ENCODE measurements at places on chromosomes 5 and 9.

DNA sequence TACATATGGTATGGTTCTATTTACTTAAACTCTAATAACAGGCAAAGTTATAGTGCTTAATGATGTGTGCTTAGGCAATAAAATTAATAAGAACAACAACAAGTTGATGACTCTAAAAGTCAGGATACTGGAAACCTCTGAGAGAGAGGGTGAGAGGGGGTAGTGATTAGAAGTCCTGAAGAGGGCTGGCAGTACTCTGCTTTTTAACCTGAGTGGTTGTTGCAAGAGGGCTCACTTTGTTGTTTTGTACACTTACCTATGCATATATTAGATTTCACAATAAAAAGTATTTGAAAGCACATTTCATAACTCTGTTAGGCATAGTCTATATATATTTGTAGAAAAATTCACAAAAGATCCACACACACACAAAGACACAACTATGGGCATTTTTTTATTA, 21.4 kb upstream of the ELL2 start:
- no peak for DNase-seq

DNA sequence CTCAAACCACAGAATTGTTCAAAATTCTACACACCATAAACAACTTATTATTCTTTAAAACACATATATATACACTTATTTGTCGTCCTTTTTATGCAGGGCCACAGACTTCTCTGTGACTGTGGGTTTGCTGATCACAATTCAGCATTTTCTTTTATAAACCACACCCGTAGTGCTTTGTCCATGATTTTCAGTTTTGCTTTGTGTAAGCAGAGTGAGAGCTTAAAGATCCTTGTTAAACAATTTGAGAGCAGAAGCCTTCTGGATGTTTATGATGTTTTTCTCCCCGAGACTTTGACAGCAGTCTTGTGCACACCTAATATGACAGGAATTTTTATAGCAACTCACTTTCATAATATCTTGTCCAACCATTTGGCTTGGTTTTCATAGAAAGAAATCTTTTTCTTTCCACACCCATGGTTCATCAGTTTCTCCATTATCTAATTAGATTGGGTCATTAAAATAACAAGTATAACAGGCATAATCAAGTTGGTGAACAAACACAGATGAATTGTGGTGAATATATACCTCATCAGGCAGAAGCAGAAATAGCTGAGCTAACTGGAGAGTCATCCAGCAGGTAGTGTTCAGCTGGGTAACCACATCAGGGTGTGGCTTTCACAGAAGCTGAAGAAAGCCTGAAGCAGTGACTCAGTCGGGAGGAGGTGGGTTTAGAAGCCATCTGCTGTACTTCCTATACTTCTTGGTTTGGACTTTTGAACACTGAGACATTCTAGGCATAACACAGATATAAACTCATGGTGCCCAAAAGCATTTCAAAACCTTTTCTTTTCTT, 232.8 kb downstream of the DOCK8 start:
- peak; percentile 87 for DNase-seq

DNA sequence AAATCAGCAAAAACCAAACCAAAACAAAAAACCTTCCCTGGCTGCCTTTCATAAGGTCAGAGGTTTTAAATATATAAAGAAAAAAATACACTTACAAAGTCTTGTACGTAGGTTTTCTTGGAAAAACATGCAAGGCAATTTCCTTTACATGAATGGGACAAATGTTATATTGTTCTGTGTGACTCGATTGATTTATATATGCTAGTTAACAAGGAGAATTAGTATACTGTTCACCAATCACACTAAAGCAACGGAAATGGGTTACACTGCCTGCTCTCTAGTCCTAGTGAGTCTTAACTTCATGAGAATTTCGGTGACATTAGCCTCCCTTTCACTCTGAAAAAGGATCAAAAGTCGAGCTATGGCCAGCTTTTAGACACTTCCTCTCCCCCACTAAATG, 5.5 kb downstream of the GDF9 start:
- no peak for DNase-seq

DNA sequence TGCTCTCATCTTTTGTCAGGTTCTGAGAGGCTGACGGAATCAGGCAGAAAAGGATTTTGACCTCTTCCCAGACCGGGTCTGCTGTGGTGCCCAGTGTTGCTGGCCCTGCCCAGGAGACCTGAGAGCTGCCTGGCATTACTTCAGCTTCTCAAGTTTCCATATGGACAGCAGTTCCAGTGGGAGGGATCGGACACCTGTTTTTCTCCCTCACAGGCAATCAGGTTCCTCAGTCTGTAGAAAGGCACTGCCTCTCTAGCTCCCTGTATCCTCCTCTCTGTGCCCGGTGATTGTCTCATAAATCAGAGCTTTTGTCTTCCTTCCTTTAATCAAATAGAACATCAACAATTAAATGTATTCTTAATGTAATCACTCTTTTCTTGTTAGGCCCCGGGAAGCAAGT, 198.7 kb downstream of the SEMA6A start:
- DNase-seq: no peak

- DNase-seq: no peak
Observed at GRCh38 chr5:31021181-31021624, 172.3 kb upstream of the CDH6 start.

DNA sequence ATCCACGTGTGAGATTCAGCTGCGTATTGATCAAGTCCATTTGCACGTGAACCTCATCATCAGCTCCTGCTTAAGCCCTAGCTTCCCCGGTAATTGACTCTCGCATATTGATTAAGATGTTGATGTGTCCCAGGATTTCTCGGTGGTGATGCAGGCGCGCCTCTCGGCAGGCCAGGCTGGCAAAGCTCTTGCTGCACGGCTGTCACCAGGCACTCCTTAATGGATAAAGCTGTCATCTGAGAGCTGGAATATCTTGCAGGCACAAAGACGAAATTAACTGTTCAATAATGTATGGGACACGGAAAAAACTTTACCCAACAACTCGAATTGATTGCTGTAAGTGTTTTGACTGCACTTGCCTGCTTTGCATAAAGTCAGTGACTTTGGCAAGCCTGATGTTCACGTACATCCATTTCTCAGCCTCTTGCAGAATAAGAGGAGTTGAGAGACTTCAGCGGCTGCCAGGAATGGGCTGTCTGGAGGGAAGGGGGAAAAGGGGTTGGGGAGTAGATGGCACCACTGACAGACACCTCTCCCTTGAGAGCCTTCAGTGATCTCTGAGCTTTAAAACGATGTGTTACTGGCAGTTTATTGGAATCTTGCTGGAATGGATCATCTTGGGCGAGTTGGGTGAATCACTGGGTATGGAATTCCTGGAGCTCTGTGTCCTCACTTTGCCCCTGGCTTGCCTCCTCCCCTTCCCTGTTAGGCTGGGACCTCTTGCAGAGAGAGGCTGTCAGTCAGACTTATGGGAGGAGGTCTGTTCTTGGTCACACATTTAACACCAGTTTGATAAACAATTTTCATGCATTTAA, 650.3 kb downstream of the CCDC171 start:
- no peak for DNase-seq

- DNase-seq: no peak
Observed at GRCh38 chr9:72156586-72156985, 7.3 kb downstream of the GDA start.

DNA sequence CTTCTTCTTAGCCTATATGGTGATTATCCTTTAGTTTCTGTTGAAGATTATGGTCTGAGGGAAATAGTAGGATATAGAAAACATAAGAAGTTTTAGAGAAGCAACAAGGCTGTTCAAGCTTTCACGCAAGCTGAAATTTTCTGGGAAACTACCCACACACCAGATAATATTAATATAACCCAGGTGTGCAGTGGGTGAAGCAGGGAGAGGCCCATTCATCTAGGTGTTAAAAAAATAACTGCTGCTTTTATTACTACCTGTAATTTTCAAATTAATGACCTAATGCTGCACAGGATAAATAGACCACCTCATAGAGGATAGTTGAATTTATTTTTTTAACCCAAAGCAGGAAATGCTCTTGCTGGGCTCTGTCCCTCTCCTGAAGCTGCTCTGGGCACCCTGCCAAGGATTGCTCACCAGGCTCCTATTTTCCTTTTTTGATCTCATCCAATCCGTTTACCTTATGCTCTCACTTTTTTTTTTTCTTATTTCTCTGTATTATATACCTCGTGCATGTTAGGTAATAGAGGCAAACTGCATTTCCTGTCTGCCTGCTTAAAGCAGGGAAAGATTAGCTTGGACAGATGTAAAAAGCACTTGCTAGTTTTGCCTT, 124.3 kb upstream of the SLC12A2 start:
- no peak for DNase-seq

GRCh38 chr5:158382473-158382872, 523.5 kb upstream of the CLINT1 start:
- peak; percentile 77 for DNase-seq

DNA sequence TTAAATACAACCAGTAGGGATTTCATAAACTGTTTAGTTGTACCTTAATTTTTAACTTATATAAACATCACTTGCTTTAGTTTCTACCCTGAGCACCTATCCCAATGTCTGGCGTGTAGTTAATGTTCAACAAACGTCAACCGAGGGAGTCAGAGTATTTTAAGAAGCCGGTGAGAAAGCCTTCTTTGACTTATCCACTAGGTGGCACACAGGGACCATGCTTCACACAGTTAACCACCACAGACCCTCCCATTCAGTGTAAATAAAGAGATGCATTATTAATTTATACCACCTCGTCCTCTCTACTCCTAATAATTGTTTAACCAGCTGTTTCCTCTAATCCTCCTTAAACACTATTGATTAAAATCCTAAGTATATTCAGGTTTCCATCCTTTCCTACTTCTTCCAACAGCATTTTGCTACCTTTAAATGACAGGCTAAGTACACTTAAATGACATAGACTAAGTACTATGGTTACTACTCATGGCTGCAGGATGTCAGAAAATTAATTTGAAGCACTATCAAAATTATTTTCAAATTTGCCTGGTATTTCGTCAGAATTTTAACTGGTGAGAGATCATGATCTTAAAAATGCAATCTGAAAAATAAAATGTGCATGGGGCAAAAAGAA, 2.3 kb downstream of the HAPLN1 start:
- DNase-seq: peak; percentile 57

DNA sequence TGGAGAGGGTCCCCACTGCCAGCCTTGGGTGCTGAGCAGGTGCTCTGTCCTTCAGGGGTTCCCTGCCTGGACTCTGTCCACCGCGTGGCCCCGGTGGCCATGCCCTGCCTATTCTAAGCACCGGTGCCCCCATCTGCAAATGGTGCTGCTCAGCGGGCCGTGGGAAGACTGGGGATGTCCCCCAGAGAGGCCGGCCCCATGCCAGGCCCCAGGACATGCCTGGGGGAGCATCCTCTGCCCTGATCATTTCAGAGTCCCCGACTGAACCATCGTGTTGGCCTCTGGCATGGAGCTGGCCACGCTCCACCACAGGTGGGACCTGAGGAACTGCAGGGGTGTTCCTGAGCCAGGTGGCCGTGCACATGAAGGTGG, 64.7 kb downstream of the RXRA start:
- no peak for DNase-seq

DNA sequence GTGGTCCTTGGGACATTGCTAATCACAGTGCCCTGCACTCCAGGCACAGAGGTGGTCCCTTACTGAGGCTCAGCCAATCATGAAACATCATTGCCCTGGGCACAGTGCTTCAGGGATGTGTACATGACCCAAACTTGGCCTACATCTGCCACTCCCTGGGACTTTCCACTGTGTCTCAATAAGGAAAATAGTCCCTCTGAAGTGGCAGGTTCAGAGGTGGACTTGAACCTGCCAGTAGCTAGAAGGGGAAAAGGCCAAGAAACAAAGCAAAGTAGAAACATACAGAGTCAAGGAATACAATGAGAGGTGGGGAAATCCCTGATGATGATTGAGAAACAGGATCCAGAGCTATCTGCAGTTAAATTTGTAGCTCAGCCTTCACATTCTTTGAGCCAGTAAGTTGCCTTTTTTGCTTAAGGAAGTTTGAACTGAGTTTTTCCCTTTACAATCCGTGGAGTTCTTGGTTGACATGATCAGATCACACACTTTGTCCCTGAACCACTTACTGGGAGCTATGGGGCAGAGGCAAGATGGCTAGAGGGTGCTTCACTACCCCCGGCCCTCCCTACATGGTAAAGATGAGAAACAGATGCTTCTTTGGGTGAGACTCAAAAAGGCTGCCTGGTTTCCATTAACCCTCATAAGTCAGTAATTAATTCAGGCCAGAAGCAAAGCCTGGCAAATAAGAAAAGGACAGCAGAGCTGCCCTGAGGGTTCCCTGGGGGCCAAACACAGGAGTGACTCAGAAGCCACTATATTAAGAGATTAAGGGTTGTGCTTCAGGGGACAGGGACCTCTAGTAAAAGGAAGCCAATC, 57.6 kb downstream of the SH3TC2 start:
- DNase-seq: peak; percentile 4

GRCh38 chr5:134521841-134522240, 3.6 kb upstream of the JADE2 start:
- DNase-seq: no peak

- no peak for DNase-seq
Observed at GRCh38 chr9:37969130-37969529, 65.2 kb upstream of the SLC25A51 start.

DNA sequence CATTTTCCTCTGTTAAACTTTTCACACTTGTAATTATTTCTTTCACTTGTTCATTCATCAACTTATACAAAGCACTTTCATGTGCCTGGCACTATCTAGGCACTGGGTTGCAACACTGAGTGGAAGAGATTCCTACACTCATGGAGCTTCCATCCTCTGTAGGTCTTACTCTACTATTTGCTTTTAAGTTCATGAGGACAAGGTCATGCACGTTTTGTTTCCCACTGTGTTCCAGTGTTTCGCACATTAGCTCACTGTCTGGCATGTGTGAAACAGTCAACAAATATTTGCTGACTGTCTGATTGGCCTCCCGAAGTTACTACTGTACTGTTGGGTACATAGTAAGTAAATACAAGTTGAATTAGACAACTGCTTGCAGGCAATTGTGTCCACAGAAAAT, 87.9 kb upstream of the IFNK start:
- no peak for DNase-seq
